Fibroblast of the aortic adventitia (primary cell): ENCODE measurements at places on chromosomes 12 and 14.
A peak's percentile ranks its signal among the peaks of the same experiment; 100 is the strongest.

GRCh38 chr12:50402264-50403000, 1.7 kb downstream of the LARP4 start:
- DNase-seq, result peak; percentile 22

DNA sequence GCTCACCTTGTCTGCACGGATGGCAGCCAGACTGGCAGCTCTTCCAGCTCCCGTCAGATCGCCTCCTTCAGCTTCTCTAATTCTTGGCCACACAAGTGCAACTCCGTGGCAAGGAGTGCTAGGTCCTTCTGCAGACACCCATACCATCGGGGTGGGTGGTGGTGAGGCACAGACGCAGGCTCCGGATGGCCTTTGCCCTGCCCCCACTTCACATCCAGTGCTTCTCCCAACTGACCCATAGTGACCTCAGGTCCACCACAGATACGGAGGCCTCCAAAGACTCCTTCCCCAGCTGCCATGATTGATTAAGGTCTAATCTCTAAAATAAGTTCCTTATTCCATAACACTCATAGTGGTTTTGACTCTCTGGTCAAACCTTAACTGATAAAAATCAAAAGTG, 19.9 kb upstream of the CD27 start:
- DNase-seq, result no peak

- no peak for DNase-seq
Measured at GRCh38 chr12:74431801-74432200, 105.8 kb upstream of the ATXN7L3B start.

GRCh38 chr14:31944256-31945073, 132.6 kb upstream of the ARHGAP5 start:
- no peak for DNase-seq

GRCh38 chr12:64532734-64533351, 77.5 kb upstream of the RASSF3 start:
- DNase-seq, result no peak

DNA sequence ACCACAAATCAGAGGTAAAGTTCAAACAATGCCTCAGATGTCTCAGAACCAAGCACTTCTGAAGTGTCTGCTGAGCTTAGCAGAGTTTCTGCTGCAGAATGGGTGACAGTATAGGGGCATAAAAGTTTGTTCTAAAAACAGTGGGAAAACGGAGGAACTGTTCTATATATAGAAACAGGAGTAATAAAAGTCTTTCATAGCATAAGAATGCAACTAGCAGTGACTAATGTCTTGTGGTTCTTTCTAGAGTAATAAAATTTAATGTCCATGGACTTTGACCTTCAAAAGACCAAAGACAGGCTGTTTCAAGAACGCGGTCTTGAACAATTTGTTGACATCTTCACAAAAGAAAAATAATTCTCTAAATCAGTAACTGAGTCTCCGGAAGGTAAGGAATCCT, 107.5 kb upstream of the FAR2 start:
- peak; percentile 58 for DNase-seq

DNA sequence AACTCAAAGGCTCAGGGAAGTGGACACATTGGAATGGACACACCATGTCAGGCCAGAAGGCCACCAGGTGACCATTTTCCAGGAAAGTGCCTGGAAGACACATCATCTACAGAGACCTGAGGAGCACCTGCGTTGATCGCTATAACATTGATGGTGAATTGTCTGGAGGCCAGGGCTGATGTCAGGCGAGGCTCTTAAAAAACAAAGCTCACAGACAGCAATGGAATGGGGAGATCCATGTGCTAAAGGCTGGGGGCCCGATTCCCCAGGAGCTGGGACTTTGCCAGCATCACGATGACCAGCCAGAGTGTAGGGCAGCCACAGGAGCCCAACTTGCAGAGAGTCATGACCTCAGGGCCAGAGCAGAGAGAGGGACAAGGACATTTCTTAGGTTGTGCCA, 30.3 kb downstream of the DIO3 start:
- DNase-seq, result no peak

DNA sequence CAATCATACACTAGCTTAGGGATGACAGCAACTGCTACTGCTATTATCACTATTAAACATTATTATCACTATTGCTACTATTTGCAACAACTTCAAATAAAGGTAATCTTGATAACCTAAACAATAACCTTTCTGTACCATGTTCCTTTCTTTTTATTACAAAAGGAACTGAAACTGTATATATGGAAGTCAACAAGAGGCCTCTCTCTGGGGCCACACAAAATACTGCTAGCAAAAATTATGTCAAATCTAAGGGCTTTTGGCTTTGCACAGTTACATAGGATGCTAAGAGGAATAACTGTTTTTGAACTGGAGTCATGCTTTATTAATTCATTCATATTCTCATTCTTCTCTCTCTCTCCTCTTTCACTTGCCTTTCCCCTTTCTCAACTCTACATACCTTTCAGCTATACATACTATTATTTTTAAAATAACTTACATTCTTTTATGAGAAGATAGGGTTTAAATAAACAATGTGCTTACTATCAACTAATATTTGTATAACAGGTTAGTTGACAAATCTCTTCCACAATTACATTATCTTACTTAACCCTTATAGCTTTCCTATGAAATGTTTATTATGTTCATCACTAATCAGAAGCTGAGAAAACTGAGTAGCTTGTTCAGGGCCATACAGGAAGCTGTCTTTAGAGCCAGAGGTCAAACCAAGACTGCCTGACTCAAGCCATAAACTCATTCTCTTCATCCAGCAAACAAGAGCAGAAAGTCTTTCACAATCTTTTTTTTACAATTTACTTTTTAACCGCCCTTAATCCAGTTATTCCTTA, 25.7 kb downstream of the SPTSSA start:
- peak; percentile 53 for DNase-seq

DNA sequence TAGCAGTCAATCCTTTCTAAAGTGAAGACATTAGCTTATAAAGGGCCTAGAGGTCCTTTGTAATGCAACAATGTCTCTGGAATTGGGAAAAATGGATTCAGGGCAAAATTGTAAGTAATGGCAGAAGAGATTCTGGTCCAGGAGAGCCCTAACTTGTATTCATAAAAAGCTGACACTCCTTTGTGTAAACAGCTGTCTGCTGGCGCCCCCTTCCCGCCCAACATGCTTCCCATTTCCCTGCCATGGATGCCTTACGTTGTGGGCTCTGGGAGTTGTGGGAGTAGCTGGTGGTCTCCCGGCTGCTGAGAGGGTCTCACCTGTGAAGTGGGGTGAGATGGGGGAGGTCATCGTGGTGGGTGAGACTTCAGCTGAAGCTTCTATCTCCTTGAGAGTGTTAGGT, 2.3 kb downstream of the ACRBP start:
- peak; percentile 13 for DNase-seq

DNA sequence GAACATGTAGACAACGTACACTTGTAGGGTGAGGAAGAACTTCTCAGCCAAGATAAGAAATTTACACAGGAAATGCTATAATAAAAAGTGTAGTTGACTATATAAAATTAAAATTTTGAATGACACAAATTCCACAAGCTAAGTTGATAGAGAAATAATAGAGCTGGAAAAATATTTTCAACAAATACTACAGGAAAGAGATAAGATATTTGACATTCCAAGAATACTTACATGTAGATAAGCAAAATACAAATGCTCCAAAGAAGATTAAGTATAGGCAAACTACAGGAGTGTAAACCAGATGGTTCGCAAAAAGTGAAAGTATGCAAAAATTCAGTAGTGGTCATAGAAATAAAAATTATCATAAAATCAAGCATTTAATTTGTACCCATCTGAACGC, 49.2 kb upstream of the ANP32D start:
- peak; percentile 25 for DNase-seq

- no peak for DNase-seq
Measured at GRCh38 chr14:65476942-65477318, 64.4 kb downstream of the FUT8 start.

GRCh38 chr12:124705545-124706138, 138.2 kb upstream of the NCOR2 start:
- DNase-seq, result no peak

DNA sequence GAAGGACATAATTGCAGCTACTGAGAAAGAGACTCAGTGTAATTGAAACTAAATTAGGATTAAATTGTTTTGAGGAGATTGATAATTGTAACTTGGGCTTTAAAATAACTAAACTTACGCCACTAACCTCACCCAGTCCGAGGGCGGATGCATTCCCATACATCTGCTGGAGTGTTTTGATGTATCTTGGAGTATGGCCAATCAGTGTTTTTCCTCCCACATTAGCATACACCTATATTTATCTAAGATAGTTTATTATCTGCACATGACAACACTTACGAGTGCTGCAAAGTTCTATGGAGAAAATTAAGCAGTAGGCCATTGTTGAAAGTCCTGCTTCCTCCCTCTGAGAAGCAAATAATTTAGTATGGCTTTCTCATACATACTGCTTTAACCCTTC, 184.7 kb upstream of the PLEKHG7 start:
- no peak for DNase-seq

DNA sequence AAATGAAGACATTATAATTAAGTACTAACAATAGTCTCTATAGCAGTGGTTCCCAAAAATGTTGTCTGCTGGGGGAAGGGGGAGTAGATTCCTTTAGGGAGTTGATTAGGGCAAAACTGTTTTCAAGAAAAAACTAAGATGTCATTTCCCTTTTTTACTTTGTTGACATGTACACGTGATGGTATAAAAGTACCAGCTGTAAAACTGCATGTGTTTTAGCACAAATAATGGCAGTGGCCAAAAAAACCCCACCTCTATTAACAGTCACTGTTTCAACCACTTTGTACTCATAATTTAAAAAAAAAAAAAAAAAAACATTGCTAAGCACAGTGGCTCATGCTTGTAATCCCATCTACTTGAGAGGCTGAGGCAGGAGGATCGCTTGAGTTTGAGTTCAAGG, 61.7 kb downstream of the PPP1R12A start:
- no peak for DNase-seq

DNA sequence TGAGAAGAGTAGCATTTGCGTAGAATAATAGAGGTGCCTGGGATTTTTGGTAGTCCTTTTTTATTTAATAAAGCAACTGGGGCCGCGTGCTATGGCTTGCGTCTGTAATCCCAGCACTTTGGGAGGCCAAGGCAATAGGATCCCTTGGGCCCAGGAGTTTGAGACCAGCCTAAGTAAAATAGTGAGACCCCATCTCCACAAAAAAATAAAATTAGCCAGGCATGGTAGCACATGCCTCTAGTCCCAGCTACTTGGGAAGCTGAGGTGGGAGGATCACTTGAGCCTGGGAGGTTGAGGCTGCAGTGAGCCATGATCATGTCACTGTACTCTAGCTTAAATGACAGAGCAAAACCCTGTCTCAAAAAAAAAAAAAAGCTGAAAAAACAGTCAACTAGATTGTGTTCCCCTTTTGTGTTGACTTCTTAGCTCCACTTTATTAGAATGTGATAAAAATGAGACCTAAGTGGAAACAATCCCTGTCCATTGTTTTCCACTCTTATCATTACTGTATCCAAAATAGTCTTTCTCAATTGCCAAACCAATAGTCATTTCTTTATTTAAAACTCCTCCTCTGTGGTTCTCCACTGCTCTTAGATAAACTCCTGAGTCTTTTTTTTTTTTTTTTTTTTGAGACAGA, 7.4 kb downstream of the PRKCH start:
- DNase-seq, result no peak

DNA sequence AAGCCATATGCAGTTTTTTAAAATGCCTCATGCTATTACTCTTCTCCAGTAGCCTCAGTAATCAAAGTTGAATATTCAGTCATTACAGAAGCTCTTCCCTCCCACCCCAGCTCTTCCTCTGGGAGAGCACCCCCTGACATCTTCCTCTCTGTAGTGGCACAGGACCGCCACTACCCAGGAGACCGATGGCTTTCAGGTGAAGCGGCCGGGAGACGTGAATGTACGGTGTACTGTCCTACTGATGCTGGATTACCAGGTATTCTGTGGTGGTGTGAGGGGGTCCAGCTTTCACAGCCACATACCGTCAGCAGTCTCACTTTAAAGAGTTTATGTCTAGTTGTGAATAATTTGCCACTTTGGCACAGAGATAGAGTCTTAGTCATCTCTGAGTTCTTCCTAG, 4.6 kb downstream of the SMARCD1 start:
- no peak for DNase-seq

- DNase-seq, result no peak
Measured at GRCh38 chr12:51051787-51052186, 3.7 kb downstream of the LETMD1 start.

DNA sequence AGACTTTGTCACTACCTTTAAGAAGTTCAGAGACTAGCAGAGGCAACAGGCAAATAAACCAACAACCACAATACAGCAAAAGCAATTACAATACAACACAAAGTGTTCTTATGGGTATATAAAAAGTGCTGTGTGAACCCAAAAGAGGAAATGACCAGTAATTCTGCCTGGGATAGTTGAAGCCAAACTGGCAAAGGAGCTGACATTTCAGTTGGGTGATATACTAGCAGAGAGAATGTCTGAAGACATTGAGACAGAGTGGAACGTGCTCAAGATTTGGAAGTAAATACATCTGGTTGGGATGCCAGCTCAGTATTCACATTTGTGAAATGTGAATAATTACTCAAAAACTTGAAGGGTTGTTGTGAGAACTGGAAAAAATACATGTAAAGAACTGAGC, 80.6 kb upstream of the GTF2A1 start:
- DNase-seq, result no peak

DNA sequence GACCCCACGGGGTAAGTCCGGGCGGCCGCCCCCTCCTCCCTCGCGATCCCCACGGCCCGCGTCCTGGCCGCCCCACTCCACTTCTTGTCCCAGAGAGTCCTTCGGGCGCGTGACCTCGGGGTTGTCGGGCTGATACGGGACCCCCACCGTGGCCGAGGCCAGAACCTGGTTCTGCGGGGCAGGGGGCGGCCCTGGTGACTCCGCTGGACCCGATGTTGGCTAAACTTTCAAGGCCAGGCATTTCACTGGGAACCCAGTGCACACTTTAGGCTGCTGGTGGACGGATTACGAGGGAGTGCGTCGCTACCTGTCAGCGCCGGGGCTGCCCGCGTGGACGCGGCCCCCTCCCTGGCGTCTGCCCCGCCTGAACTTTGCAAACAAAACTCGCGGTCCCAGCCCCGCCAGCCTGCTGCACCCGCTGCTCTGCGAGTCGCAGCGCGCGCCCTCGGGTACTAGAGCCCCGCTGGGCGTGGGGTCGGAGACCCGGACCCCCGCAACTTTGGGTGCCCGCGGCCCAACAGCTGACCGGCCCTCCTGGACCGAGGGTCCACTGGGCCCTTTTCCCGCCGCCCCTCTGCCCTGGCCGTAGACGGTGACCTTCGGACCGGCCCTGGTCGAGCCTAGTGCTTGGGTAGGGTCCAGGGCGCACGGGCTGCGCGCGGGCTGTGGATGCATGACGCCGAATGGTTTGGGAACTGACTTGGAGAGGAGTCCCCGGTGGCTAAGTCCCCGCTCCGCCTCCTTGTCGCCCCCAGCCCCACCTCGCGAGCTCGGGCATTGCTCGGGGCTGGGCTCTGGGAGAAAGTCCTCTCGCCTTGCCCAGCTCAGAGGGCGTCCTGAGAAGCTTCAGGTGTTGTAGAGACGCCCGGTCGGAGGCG, 624 bp downstream of the RIN3 start:
- DNase-seq, result peak; percentile 37

DNA sequence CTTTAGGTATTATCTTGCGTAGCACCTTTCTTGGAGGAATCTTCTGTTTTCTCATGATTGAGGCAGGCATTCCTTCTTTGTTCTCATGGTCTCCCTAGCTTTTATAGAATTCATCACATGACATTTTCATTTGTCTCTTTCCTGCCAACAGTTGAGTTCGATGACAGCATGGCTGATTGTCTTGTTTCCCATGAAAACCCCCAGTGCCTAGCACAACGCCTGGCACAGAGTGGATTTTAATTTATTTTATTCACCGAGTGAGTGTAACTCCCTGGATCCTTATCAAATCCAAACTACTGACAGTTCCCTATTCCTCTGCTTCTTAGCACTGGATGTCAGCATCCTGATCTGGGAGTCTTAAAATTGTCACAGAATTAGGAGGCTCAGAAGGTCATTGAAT, 182.6 kb downstream of the SUDS3 start:
- no peak for DNase-seq
